Stimulated activated CD8-positive, alpha-beta memory T cell treated with anti-CD3 and anti-CD28 coated beads, Interleukin-7, amount 100 ng/mL, for 1 hour (primary cell): ENCODE measurements at places on chromosomes 5 and 9.

DNA sequence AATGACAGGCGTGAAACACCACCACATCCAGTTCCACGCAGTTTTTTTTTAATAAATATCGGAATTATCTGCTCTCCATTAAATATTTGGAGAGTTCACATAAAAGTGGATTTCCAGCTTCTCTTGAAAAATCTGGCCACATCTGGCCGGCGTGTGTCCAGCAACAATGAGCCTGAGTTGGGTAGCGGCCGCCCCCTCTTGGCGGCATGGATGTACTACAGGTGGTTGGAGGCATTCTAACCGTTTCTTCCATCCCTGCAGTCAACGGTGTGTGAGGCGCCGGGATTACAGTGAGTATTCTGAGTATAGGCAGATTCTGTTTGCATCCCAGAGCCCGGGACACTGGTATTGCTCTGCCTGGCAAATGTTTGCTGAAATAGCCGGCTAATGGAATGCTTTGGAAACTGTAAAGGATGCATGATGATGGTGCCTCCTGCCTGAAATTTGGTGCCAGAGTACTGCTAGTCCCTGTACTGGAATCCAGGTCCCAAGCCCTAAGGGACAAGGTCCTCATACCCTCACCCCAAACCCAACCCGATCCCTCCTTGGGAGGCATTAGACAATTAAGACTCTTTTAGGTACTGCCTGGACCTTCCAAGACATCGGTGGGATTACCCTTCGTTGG is 13.6 kb upstream of the GM2A start:
- DNase-seq = no peak

DNA sequence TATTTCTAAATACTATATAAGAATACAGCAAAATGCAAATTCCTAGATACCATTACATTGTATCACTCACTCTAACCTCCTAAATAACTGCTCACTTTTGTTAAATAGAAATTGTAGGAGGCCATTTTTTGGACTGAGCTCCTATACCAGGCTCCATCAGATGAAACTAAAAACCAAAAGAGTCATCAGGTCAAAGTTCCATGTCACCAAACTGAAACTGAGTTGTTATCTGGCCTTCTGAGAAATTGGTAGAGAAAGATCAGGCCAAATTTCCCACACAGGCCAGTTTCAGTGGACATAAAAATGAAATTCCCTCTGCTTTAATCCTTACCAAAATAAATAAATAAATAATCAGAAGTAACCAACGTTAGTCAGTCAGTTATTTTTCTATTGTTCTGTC is 13.8 kb upstream of the SNX2 start:
- DNase-seq = no peak

GRCh38 chr9:133614056-133614455 is 4.9 kb upstream of the FAM163B start:
- DNase-seq = no peak

GRCh38 chr9:134837529-134837928 is 43.1 kb upstream of the FCN2 start:
- no peak for DNase-seq

DNA sequence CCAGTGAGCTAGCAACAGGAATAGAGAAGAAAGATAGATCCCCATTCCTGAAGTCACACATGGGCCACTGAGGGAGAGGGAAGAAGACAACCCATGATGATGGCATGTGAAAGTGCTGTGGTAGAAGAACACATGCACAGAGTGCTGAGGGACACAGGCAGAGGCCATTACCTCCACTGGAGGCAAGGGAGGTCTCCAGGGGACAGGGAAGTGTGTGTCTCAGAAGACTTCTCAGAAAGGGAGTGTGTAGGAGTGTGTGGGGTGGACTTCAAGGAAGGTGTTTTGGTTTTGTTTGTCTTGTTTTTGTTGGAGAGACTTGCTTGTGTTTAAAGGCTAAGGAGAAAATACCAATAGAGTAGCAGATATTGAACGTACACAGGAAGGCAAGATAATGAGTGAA is 77.0 kb upstream of the SMARCA2 start:
- no peak for DNase-seq

GRCh38 chr9:122374885-122375420 is 4.1 kb downstream of the PTGS1 start:
- DNase-seq = no peak

- no peak for DNase-seq
Measured at GRCh38 chr9:105531530-105531929, 26.4 kb upstream of the FKTN start.

GRCh38 chr5:108730617-108731340 is 16.9 kb upstream of the FER start:
- DNase-seq = no peak

- DNase-seq = no peak
Measured at GRCh38 chr9:35042081-35042604, 30.3 kb downstream of the VCP start.

GRCh38 chr5:76380346-76381066 is 22.6 kb upstream of the IQGAP2 start:
- no peak for DNase-seq

GRCh38 chr9:137951597-137952490 is 74.3 kb downstream of the CACNA1B start:
- no peak for DNase-seq

DNA sequence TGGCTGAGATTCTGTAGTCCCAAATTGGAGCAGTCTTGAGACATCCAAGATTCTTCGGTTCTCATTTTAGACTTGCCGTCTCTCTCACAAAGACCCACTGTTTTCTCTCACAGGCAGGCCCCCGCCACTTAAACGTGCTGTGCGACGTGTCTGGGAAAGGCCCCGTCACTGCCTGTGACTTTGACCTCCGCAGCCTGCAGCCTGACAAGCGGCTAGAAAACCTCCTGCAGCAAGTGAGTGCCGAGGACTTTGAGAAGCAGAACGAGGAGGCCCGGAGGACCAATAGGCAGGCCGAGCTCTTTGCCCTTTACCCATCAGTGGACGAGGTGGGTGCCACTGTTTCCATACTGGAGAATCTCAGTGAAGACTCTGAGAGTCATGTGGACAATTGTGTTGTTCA is 97.2 kb downstream of the DOCK8 start:
- DNase-seq = no peak

DNA sequence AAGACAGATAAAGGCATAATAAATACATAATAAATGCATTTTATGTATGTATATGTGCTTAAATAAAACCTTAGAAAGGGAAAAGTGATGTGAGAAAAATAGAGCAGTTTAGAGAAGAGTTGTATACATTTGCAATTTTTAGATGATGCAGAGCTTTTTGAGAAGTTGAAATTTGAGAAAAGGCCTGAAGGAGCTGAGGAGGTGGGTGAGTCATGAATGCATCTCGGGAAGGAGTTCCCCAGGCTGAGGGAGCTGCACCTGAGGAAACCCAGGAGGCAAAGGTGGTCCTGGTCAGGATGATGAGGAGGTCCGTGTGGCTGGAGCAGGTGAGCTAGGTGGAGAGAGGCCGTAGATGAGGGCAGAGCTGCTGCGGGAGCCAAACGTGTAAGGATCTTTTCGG is 17.4 kb upstream of the CD180 start:
- no peak for DNase-seq

DNA sequence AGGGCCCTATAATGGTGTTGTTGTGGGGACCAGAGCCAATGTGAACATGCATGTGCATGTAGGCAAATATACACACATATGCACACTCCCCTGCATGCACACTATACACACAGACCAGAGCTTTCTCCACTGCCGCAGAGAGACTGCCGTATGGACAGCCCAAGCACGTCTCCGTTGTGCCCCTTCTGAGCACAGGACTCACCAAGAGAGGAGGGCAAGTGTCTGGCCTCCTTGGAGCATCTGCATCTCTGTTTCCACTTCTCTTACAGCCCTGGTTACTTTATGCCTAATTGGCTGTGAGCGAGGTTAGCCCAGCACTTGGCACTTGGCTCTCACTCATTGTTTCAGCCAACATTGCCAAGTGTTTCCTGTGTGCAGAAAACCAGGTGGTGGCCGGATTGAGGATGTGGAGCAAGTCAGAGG is 30.4 kb downstream of the CSF2 start:
- no peak for DNase-seq

DNA sequence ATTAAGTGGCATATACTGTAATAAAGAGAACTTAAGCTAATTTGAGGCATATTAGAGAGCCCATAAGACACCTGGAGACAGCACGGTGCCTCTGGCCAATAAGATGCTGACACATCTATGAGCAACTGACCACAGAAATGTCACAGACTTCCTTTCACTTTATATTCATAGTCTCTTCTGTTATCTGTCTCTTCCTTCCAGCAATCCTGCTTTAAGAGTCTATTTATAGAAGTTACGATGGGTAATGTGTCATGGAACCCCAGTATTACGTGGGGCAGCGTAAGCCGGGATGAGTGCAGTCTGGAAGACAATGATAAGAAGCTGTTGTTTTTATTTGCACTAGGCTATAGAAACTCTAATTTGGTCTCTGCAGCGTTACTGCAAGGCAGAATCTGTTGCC is 136.8 kb downstream of the CFAP90 start:
- no peak for DNase-seq
